Sciatic nerve (tissue), 2 donors: ENCODE measurements at places on chromosomes 3 and 15.

DNA sequence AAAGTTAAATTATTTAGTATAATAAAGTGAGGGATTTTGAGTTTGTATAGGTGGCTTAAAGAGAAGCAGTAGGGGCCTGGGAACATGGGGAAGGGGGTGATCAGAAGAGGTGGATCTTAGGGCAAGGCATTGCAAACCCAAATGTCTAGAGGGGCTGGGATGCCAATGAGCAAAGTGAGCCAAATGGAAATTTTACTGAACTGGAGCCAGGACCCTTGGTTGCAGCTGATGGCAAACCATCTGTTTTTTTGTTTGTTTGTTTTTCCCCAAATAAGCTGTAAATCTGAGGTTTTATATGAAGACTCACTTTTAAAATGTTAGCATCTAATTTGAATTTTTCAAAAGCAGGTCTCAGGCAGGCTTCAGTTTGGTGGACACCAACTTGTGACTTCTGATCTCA lies 14.8 kb upstream of the PARP14 start:
- DNase-seq: no peak

- no peak for DNase-seq
Measured at GRCh38 chr3:45365060-45365459, 23.3 kb upstream of the LARS2 start.

DNA sequence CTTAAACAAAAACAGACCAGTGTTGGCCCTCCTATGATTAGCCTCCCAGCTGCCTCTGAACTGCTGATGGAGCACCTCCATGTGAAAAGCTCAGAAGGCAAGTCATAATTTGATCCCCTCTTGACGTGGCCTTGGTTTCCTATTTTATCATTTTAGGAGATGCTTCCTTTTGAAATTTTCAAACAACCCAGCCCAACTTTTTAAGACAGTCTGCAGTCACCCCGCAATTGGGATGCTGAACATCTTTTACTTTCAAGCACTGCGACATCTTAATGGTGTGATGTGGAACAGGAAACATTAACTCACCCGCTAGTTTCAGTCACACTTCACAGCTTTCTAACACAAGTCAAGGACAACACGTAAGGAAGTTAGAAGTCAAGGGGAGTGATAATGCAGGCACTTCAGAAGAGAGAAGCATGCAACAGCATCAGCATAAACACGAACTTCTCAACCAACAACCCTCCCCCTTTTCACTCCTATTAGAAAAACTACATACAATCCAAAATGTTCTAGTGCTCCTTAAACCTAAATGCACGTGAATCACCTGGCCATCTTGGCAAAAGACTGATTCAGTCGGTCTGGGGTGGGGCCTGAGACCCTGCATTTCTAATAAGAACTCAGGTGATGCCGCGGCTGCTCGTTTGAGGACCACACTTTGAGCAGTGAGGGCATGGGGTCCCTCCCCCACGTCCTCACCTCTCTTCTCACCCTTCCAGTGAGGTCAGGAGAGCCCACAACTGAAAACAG lies 161.5 kb downstream of the FOXP1 start:
- no peak for DNase-seq

DNA sequence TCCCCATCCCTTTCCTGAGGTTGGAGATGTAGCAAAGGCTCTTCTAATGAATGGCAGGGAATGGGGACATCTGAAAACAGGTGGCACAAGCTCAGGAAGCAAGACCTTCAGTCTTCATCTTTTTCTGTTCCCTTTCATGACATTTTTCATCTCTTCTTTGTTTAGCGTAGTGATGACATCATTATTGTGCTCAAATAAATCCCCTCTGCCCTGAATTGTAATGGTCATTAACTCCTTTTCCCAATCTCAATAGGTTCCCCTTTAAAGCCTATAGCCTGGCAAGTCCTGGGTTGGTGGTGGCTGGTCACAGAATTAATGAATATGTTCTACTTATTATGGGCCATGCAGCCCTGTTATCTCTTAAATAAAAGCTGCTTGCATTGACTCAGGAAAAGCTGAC lies 21.4 kb downstream of the TF start:
- DNase-seq: no peak

- no peak for DNase-seq
Measured at GRCh38 chr15:36814105-36814504, 234.7 kb downstream of the CDIN1 start.

DNA sequence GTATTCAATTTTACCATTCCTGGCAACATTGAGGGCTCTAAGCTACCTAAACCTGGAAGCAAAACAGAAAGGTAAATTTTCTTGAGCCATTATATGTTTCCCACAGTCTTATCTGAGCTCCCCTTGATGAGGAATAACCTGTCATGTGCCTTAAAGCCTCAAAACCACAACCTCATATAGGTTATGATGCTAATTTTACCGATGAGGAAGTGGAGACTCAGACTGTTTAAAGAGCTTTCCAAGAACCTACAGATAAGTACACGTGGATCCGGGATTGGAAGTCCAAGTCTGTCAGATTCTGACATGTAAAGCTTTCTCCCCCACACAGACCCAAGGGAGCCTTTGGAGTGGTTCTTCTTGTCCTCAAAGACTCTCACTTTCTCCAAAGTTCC lies 140.5 kb downstream of the SEMA6D start:
- DNase-seq: no peak

GRCh38 chr3:7487763-7488162 lies 626.8 kb downstream of the GRM7 start:
- DNase-seq: no peak

- DNase-seq: no peak
Measured at GRCh38 chr15:62089616-62090015, 22.8 kb downstream of the C2CD4A start.

DNA sequence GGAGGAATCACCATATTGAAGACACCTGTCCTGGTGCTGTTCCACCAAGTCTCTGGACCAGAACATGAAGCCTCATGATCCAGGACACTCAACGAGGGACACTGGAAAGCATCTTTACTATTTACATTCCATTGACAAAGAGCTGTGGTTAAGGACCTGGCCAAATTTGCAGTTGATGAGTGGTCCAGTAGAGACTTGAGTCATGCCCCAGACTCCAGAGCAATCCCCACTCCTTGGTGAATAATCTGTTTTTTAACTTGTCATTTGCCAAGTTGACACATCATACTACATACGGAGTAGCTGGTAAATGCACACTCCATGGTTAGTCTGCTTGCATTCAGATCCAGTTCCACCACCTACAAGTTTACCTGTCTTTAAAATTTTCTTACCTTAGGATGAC lies 1.2 kb upstream of the COL6A6 start:
- no peak for DNase-seq

DNA sequence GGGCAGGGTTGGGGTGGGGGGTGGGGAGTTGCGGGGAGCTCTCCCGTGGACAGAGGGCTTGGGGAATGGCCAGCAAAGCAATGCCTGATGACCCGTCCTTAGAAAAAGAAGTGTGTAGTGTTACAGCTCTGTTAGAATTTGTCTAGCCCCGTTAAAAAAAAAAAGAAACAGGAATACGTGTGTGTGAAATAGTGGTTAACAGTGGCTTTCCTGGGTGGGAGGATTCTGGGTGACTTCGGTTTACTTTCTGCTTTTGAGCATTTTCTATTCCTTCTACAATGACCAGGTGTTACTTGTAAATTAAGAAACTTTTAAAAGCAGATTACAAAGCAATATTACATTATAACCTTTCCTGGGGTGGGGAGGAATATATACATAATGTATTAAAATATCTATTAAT lies 25.0 kb downstream of the H1-8 start:
- DNase-seq: no peak

GRCh38 chr15:67707520-67708283 lies 117.6 kb upstream of the SKOR1 start:
- no peak for DNase-seq

DNA sequence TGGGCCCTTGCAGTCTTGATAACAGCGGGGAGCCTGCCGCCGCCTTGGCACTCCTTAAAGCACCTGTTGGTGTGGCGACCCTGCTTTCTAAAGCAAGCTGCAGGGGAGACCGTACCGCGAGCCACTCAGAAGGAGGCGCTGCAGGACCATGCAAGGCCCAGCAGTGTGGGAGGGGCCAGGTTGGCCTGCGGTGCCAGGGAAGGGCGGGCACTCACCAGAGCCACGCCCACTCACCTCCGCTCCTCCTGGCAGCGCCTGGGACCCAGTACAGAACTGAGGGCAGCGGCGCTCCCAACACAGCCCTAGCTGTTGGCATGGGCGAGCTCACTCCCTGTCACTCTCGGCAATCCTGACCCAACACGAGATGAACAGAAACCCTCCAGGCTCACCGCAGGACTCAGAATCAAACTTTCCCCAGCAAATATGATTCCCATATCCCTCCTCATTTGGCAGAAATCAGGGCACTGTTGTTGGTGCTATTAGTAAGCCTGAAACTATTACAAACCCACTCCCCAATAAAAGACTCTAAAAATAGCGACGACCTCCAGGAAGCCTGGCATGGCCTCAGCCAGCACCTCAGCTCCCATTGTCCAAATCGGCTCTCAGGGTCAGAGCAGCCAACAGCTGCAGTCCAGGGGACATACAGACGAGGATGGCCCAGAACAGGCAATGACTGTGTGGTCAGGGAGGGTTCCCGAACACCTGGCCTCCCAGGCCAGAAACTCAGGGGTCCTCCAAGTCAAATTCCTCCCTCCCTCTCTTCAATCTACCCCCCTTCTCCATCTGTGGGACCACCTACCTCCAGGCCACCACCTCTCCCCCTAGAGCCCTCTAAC lies 77.2 kb downstream of the TBC1D2B start:
- DNase-seq: peak; percentile 83
